ENCODE measurements at places on chromosomes 7 and 10.

DNA sequence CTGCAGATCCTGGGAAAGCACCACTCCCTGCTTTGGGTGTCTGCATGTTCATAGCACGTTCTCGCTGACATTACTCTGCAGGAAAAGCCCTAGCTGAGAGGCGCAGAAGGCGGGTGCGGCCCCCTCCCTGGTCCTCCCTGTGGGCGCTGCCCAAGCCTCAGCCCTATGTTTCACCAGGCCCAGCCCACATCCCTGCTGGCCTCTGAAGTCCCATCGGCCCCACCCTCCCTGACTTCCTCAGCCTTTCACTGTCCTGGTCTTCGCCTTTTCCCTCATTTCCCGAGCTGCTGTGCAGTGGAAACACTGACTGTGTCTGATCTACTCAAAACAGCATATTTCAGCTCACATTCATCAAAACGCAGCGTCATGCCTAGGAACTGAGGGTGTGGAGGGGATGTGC, 36.3 kb upstream of the DIP2C start:
- DNase-seq = no peak

- DNase-seq = no peak
Observed at GRCh38 chr7:22141355-22141754, 195.7 kb upstream of the CDCA7L start.

DNA sequence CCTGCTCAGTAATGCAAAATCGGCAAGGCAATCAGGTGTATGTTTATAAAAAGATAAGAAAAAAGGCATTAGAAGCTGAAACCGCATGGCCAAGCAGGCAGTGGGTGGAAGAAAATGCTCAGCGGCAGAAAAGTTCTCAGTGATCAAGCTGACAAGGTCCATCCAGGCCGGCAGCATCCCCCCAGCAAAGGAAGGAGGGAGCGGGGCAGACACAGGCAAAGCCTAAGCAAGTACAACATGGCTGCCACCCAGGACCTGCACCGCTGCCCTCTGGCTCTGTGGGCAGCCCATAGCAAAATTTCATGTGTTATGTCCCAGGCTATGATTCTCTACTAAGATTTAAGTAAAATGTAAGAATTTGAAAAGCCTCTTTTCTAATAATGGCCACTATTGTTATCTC, 45.4 kb downstream of the MRPS24 start:
- DNase-seq = no peak

- DNase-seq = no peak
Observed at GRCh38 chr10:1957057-1957456, 219.7 kb upstream of the ADARB2 start.

- no peak for DNase-seq
Observed at GRCh38 chr10:118343549-118343948, 1.4 kb upstream of the FAM204A start.
